ENCODE measurements at places on chromosomes 16 and 17. TPM values are rescaled to one million over a fixed set of nuclear protein-coding genes. Genes with fewer than 3 reads are reported as not detected.

DNA sequence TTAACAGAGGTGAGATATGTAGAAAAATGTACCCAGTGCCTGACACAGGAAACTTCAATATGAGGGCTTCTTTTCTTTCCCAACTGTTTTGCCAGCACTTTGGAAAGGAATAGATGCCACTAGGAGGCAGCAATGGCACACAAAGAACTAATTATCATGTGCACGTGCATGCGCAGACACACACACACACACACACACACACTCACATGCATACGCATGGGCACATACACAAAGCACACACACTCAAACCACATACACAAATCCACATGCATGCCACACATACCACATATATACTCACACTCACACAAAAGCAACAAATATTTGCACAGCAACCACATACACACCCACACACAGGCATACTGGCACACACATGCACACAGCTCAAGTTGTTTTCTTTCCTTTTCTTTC is 8.8 kb upstream of the CEP112 start:
- DNase-seq = no peak

DNA sequence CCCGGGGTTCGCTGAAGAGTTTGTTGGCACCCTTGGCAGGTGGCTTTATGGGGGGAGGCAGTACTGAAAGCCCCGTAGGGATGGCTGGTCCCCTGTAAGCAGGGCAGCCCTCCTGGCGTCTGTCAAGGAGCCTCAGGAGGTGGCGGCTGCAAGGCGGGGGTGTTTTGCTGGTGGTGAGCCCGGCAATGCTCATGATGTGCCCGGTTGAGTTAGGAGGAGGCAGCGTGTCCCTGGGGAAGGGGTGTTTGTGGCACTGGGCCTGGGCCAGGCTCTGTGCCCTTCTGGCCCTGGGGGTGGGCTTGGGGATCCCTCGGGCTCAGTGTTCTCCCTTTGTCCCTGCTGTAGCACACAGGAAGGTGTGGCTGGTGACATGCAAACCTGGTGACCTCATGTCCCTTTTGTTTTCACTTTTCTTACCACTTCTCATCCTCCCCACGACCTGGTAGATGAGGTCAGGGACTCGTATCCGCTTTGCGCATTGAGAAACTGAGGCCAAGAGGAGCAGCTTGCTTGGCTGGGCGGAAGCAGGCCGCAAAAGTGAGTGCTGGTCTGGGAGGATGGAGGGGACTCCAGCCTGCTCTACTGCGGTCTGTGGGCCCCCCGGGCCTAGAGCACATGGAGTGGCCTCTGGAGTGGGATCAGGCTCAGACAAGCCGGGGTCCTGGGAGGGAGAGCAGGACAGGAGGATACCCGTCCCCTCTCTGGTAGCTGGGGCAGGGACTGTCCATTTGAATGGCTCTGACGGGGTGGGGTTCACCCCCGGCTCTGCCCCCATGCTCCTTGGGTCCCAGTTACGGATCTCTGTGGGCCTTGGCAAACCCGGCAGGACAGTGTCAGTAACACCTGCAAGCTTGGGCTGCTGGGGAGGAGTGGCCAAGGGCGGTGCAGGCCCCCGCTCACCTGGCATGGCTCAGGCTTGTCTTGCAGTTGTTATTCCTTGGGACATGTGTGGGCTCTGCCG is 2.2 kb downstream of the SNN start:
- DNase-seq = peak; percentile 56

DNA sequence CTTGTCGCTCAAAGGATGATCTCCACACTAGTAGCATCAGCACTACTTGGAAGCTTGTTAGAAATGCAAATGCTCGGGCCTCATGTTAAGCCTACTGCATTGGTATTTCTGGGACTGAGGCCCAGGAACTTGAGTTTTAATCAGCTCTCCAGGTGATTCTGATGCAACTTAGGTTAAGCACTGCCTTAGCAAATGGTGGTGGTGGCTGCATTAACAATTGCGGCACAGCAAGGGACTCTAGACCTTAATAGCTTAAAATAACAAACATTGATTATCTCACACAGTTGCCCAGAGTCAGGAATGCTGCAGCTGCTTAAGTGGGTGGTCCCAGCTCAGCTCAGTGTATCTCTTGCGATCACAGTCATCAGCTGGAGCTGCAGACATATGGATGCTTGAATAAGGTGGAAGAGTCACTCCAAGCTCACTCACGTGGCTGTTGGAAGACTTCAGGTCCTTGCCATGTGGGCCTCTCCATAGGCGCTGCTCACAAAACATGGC is 25.8 kb downstream of the HS3ST3A1 start:
- no peak for DNase-seq

DNA sequence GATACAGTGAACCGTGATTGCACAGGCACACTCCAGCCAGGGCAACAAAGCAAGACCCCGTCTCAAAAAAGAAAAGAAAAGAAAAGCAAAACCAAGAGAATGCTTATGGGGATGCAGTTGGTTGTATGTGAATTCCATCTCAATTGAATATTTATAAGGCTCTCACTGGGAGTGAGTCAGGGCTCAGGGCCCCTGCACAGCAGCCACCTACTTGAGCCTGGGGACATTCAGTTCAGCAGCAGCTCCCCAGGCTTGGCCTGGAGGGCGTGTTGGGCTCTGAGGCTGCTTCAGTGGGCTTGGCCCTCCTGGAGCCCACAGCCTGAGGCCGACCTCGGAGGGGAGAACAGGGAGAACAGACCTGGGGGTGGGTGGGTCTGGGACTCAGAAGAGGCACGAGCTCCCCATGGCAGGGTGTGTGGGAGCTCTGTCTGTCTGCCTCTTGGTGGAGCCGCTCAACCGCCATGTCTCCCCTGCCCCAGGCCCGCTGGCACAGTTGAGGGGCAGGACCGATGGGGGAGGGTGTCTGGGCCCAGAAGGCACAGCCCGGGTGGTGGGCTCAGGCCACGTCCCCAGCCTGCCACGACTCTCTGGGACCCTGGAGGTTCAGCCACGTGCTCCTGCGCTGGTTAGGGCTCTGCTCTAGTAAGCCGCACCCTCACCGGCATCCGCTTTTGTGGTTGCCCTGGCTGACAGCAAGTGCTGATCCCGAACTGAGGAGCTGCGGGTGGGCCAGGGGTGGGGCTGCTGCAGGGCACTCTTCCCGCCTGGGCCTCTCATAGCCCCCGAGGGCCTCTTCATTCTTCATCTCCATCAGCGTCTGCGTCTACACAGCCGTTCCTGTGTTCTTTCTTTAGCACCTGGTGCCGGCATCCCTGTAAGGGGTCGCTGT is 24.8 kb downstream of the ZFPM1 start:
- no peak for DNase-seq

DNA sequence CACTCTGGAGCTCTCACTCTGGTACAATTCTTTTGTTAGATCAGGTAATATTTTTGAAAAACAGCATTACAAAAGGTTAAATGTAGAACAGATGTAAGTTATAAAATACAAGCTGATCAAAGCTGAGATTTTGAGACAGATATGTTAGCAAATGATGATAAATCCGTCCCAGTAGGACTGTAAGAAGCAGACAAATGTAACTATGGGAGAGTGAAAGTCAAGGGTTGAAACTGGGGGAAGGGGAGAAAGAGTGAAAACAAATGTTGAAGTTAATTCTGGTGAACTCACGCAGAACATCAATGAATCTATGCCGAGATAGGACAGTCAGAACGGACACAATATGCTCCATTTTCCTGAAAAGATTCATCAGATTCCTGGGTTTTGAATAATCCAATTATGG is 298.9 kb upstream of the IRX5 start:
- no peak for DNase-seq

- DNase-seq = no peak
Observed at GRCh38 chr17:19702217-19702641, 14.2 kb downstream of the SLC47A2 start.

DNA sequence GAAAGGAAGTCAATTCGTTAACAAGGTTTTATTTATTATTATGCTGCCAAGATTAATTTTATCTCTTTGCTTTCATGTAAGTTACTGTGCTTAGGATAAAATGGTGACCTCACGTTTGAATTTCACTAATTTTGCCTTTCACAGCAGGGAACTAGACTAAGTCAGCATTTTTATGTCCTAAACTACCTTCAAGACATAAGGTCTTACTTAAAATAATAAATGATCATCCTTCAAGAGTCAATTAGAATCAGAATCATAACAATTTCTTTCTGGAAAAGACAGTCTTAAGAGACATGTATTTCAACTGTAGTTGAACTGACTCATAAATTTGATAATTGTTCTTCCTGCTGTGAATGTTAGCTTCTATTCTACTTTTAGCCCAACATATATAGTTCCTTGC is 893.8 kb downstream of the KCNJ2 start:
- DNase-seq = no peak

DNA sequence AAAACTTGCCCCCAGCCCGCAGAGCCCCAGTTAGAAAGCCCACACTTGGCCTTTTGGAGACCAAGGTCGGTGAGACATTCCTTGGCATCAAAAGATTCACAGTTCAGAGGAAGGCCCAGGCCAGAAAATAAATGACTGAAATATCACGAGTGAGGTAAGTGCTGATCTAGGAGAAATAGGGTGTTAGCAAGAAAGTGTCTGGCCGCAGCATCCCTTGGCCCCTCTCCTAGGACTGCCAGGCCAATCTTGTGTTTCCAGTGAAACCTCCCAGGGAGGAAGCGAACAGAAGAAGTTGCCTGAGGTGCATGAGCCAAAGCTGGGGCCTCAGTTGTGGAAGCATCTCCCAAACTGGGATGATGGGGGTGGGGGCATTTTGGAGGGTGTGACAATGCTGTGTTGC is 22.5 kb upstream of the NSMCE1 start:
- DNase-seq = no peak

GRCh38 chr17:51767287-51767686 is 391.2 kb downstream of the CA10 start:
- no peak for DNase-seq

DNA sequence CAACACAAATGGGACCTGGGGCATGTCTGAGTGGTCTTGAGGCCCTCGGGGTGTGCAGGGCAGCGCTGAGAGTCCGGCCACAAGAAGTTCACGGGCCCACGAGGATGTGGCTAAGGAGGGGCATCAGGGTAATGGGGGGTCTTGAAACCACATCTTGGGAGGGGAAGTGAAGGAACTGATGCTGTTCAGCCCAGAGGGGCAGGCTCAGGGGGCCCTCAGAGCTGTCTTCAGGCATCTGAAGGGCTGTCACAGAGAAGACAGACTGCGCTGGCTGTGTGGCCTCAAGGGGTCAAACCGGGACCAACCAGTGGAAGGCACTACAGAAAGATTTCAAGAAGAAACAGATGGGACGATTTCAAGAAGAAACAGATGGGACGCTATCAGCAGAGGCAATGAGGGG is 45.1 kb downstream of the ZNF423 start:
- no peak for DNase-seq

GRCh38 chr17:59842901-59843652 is 49.7 kb downstream of the TUBD1 start:
- peak; percentile 69 for DNase-seq

DNA sequence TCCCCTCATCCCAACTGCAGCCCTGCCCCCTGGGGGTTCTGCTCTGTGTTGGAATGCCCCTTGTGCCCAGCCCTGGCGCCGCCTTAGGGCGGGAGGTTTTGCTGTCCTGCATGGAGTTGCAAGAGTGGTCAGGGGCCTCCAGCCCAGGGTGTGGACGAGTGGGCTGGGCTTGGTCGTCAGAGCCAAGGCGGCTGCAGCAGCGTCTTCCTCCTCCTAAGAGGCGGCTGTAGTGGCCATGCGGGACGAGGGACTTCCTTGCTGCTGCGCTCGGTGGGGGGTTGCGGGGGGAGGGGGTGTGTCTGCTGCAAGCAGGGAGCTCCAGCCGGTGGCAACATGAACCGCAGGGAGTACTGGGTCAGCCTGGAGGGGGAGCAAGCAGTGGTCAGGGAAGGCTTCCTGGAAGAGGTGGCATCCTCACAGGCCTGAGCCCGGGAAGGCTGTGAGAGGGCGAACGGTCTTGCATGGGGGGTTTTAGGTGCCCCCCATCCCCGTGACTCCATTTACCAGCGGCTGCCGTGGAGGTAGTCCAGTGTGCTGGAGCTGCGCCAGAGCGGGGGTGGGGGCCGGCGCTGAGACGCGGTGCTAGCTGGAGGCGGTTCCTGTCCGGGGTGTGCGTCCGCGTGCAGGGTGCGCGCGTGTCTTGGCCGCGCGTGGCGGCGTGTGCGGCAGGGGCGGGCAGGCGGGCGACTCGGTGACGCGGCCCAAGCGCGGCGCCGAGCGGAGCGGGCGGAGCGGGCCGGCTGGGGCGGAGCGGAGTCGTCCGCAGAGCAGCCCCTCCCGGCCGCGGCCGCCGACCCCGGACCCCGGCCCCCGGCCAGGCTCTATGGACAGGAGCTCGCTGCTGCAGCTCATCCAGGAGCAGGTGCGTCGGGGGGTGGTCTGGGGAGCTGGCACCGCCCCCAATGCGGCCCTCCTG is at the start of gene RHBDL1:
TSS of gene RHBDL1 (plus strand) at position 704 of the 916 bp plus-strand sequence. CDS start at position 824, 120 bp downstream.
- no peak for DNase-seq

DNA sequence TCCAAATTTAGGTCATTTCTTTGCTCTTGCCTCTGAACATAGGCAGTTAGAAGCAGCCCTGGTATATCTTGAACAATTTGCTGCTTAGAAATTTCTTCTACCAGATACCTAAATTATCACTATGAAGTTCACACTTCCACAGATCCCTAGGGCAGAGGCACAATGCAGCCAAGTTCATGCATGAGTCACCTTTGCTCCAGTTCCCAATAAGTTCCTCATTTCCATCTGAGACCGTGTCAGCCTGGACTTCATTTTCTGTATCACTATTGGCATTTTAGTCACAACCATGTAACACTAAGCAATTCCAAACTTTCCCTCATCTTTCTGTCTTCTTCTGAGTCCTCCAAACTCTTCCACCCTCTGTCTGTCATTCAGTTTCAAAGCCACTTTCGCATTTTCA is 45.0 kb downstream of the KCNJ16 start:
- no peak for DNase-seq

DNA sequence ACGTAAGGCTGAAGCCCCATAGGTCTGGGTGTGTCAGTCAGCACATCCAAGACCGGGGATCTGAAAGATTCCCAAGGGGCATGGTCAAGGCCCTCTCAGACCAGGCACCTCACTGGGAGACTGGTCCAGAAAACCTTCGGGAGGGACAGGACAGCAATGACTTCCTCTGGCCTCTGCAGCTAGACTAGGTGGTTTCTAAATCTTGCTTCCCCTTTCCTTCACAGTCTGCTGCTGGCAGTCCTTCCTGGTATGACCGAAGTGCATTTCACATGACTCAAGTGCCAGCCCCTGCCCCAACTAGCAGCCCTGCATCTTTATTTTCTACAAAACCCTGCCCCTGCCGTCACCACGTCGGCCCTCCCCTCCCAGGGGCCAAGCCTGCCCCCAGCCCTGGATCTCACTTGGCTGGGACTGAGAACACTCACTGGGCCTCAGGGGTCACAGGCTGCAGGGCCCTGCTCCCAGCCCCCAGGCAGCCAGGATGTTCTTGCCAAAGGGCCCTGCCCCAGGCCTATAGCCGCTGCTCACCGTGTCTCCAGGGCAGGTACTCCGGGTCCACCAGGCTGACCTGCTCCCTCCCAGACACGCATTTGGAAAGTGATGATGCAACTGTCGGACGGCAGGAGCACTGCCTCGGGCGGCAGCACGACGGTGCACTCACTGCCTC is 18.3 kb downstream of the POLR3K start:
- no peak for DNase-seq

The KRTAP4-9 gene
- not detected for total RNA-seq

GRCh38 chr17:4599505-4600281 is 15.4 kb downstream of the SMTNL2 start:
- no peak for DNase-seq

Measured in breast epithelium (tissue), 4 donors.